Mucosa of gallbladder (tissue), 1 donor: ENCODE measurements at places on chromosomes 6 and 20.

GRCh38 chr20:8774412-8774811, 294.5 kb upstream of the PLCB4 start:
- DNase-seq: no peak

- no peak for DNase-seq
Measured at GRCh38 chr20:15578113-15578512, 995.1 kb downstream of the KIF16B start.

DNA sequence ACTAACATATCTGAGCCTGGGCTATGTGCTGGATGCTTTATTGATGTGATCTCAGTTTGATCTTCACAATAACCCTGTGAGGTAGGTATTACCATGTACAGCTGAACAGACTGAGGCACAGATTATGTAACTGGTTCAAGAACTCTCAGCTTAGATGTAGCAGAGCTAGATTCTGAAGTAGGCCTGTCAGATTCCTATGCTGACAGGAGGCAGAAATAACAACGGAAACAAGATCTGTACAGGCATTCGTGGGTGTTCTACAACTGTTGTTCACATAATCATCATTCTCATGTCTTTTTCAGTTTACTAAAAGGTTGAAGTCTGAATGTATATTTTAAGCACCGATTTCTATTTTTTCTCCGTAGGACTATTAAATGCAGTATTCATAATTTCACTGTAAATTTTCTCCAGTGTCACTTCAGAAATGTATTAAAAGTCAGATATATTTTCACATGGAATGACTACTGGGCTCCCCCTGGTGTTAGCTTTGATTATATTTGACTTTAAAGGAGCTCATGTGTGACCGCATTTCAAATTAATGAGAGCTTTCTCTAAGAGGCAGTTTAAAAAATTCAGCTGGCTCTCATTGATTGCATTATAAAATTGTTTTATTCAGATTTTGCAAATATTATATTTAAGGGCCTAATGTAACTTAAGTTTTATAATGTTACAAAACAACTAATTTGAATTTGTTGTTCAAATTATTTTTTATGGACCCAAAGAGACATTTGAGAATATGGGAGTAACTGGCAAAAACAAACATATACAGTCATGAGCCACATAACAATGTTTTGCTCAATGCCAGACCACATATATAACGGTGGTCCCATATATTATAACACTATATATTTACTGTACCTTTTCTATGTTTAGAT, 36.4 kb upstream of the SLC17A4 start:
- no peak for DNase-seq

DNA sequence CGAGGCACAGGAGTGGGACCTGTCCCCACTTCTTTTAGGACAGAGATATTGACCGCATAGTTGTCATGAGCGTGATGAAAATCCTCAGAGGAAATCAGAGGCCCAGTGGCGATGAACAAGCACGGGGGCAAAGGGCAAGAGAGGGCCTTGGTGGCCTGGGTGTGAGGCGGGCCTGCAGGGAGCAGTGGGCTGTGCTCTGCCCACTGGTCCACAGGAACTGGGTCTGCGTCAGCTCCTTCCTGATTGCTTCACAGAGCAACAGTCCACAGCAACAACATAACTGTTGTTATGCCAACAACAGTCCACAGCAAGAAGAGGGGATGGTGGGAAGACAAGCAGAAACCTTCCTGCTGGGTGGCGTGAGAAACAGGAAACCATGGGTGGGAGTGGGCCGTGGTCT, 335.6 kb downstream of the ZFAND3 start:
- DNase-seq: no peak
